ENCODE measurements at places on chromosomes 12 and 14. TPM values are rescaled to one million over a fixed set of nuclear protein-coding genes. Genes with fewer than 3 reads are reported as not detected.

DNA sequence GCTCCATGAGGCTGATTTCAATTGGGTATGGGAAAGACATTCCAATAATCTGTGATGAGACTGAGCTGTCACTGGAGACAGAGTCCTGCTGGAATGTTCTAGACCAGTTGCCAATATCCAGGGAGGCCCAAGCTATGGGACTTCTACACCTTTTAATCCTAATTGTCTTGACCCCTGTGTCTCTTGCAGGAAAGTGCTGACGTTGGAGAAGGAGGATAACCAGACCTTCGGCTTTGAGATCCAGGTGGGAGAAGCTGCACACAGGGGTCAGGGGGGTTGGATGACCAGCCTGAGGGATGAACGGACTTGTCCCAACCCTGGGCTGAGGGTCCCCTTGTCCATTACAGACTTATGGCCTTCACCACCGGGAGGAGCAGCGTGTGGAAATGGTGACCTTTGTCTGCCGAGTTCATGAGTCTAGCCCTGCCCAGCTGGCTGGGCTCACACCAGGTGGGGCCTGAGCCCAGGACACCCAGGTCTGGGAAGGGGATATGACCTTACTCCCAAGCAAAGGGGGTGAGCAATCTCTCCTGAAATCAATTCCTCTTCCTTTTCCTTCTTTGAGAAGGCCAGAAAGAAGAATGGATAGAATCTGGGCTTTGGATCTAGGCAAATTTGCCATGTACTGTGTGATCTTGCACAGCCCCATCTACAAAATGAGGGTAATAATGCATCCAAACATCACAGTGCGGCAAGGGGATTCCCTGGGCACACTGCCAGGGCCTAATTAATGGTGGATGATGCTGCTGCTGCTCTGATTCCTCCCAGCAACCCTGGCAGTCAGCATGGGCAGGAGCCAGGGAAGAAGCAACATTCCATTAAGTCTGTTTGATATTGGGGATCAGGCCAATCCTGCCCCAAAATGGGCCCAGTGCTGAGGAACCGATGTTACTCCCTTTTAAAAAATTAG lies 4.2 kb downstream of the TAMALIN start:
- H3K27me3 ChIP-seq = peaks cover 2% of the 10 kb centered on the region
- peaks cover 12% of the 10 kb centered on the region for H3K36me3 ChIP-seq
- peaks cover 12% of the 10 kb centered on the region for H3K4me1 ChIP-seq
- no peak overlapping the region for H3K4me3 ChIP-seq

DNA sequence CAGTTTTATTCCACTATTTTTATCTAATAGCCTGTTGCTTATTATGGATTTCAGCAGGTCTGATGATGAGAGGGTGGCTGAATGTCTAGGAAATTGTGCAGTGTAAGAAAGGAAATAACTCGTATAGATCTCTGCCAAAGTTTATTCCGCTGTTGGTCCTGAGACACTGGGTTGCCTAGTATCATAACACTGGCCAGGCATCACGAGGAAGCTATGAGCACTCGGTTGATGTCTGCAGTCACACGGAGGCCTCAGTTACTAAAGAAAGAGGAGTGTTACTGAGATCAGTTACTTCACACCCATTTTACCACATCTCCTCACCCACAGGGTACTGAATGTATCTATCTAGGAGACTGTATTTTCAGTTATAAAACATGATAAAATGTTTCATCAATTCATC lies 21.9 kb downstream of the BHLHE41 start:
- H3K36me3 ChIP-seq = no peaks in the 10 kb centered on the region
- peaks cover 16% of the 10 kb centered on the region for H3K27me3 ChIP-seq
- no peak overlapping the region for H3K27ac ChIP-seq
- H3K4me1 ChIP-seq = no peaks in the 10 kb centered on the region
- DNase-seq = no peak

DNA sequence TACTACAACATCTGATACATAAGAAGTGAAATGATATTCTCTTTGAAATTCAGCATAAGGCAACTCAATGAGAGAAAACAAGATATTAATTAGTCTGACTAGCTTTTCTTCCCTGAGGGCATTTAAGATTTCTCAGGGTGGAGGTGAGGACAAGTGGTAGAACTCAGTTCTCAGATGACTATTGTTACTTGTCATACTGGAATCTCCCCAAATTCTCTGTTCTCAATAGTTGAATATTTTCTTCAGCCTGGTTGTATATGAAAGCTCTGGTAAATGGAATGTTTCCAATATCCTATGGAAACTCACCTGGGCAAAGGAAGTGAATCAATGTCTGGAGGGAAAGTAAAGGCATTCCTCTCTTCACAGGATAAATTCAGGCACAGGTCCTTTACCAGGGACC lies 18.2 kb upstream of the ITGA5 start:
- no peak for DNase-seq
- peaks cover 16% of the 10 kb centered on the region for H3K4me1 ChIP-seq
- H3K27ac ChIP-seq = no peak overlapping the region
- H3K36me3 ChIP-seq = no peaks in the 10 kb centered on the region
- no peak overlapping the region for H3K4me3 ChIP-seq

Gene SERPINA10
- not detected for total RNA-seq

DNA sequence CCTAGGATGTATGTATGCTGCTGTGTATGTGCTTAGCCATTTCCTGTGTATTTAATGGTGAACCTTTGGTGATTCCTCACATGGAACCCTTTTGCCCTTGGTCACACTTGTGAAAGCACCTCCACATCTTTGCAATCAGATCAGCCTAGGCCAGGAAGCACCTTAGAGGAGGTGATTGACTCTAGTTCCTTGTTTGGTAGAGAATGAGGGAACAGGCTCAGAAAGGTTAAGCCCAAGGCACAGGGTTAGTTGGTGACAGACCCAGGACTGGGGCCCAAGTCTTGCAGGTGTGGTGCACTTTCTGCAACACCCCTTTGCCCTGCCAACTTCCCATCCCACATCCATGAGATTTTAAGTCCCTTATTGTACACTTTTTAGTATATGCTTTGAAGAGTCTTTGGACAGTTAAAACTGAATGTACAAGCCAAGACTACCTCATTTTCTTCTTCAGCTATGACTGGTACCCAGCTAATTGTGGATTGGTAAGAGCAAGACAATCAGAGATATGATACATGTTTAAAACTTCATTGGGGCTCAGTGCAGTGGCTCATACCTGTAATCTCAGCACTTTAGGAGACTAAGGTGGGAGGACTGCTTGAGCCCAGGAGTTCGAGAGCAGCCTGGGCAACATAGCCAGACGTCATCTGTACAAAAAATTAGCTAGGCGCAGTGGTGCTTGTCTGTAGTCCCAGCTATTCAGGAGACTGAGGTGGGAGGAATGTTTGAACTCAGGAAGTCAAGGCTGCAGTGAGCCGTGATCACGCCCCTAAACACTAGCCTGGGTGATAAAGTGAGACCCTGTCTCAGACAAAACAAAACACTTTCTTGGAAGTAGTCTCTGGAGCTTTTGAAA lies 71.1 kb downstream of the RASSF3 start:
- peak overlapping the region; percentile 91 for H3K27ac ChIP-seq
- H3K36me3 ChIP-seq = peaks cover 10% of the 10 kb centered on the region
- peaks cover 90% of the 10 kb centered on the region for H3K4me1 ChIP-seq
- no peaks in the 10 kb centered on the region for H3K27me3 ChIP-seq

GRCh38 chr12:65685514-65685913 lies 138.8 kb upstream of the HMGA2 start:
- no peak for DNase-seq
- no peak overlapping the region for H3K4me3 ChIP-seq
- peaks cover 3% of the 10 kb centered on the region for H3K27me3 ChIP-seq
- H3K4me1 ChIP-seq = no peaks in the 10 kb centered on the region

Gene MSI1
- total RNA-seq = 1.5 TPM

- H3K4me3 ChIP-seq = no peak overlapping the region
- H3K27ac ChIP-seq = no peak overlapping the region
- H3K36me3 ChIP-seq = no peaks in the 10 kb centered on the region
- H3K27me3 ChIP-seq = no peaks in the 10 kb centered on the region
Observed at GRCh38 chr12:76137606-76138005, 53.1 kb upstream of the NAP1L1 start.

GRCh38 chr14:22887260-22887989 lies 4.4 kb downstream of the REM2 start:
- no peaks in the 10 kb centered on the region for H3K27me3 ChIP-seq
- peak; percentile 62 for DNase-seq
- peak overlapping the region; percentile 88 for H3K27ac ChIP-seq
- peak overlapping the region; percentile 92 for H3K4me3 ChIP-seq
- H3K36me3 ChIP-seq = no peaks in the 10 kb centered on the region

GRCh38 chr12:66589095-66589494 lies 89.8 kb downstream of the GRIP1 start:
- no peak overlapping the region for H3K27ac ChIP-seq
- no peaks in the 10 kb centered on the region for H3K4me1 ChIP-seq
- no peak for DNase-seq
- no peak overlapping the region for H3K4me3 ChIP-seq
- no peaks in the 10 kb centered on the region for H3K36me3 ChIP-seq

GRCh38 chr14:93645200-93645599 lies 143.1 kb downstream of the PRIMA1 start:
- H3K36me3 ChIP-seq = no peaks in the 10 kb centered on the region
- peaks cover 14% of the 10 kb centered on the region for H3K4me1 ChIP-seq
- peaks cover 23% of the 10 kb centered on the region for H3K27me3 ChIP-seq
- H3K27ac ChIP-seq = no peak overlapping the region

GRCh38 chr12:25958428-25959070 lies at the start of gene RASSF8:
RASSF8 (plus strand) TSS chr12:25958682; CDS start chr12:26055344, 96,662 bp downstream.
- DNase-seq = peak; percentile 11
- H3K4me1 ChIP-seq = peaks cover 11% of the 10 kb centered on the region
- H3K27ac ChIP-seq = no peak within 1 kb of the TSS
- H3K4me3 ChIP-seq = peak within 1 kb of the TSS; percentile 69
- peaks cover 56% of the 10 kb centered on the region for H3K27me3 ChIP-seq

GRCh38 chr14:38226366-38226765 lies 18.7 kb downstream of the SSTR1 start:
- peaks cover 5% of the 10 kb centered on the region for H3K27me3 ChIP-seq
- no peaks in the 10 kb centered on the region for H3K4me1 ChIP-seq
- H3K27ac ChIP-seq = no peak overlapping the region
- no peak overlapping the region for H3K4me3 ChIP-seq
- no peak for DNase-seq

Gene P2RX2
- total RNA-seq = not detected

- no peaks in the 10 kb centered on the region for H3K27me3 ChIP-seq
- no peak overlapping the region for H3K4me3 ChIP-seq
- no peaks in the 10 kb centered on the region for H3K36me3 ChIP-seq
- H3K27ac ChIP-seq = no peak overlapping the region
- H3K4me1 ChIP-seq = no peaks in the 10 kb centered on the region
Observed at GRCh38 chr14:43872222-43872621, 634.9 kb downstream of the FSCB start.

- H3K4me3 ChIP-seq = no peak overlapping the region
- peaks cover 30% of the 10 kb centered on the region for H3K36me3 ChIP-seq
- DNase-seq = no peak
- peak overlapping the region; percentile 31 for H3K27ac ChIP-seq
Observed at GRCh38 chr12:19485240-19485639, 45.9 kb downstream of the AEBP2 start.

Gene ALG10
- total RNA-seq = 20.9 TPM

GRCh38 chr12:30466093-30466585 lies 229.5 kb downstream of the IPO8 start:
- H3K4me1 ChIP-seq = no peaks in the 10 kb centered on the region
- no peak for DNase-seq
- H3K36me3 ChIP-seq = no peaks in the 10 kb centered on the region
- H3K27ac ChIP-seq = no peak overlapping the region

DNA sequence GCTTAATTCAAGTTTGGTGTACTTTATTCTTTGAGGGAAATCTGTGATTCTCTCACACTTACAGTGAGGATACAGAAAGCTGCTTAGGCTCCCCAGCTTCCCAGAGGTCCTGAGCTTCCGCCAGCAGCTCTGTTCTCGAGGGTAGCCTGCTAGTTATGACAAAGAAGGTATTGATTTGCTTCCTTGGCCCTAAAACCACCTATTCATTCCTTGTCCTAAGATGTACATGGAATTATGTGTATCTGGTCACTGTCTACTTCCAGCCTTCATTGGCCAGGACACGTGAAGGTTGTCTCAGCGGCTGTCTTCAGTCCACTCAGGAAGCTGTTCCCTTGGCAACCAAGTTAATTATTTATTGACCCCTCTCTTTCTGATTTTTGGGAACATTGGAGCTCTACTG lies 55.7 kb downstream of the GALNT8 start:
- H3K36me3 ChIP-seq = no peaks in the 10 kb centered on the region
- no peak overlapping the region for H3K27ac ChIP-seq
- DNase-seq = no peak
- no peaks in the 10 kb centered on the region for H3K4me1 ChIP-seq
- no peak overlapping the region for H3K4me3 ChIP-seq

- H3K27ac ChIP-seq = peak overlapping the region; percentile 84
- peaks cover 7% of the 10 kb centered on the region for H3K4me1 ChIP-seq
- H3K4me3 ChIP-seq = peak overlapping the region; percentile 78
- H3K36me3 ChIP-seq = no peaks in the 10 kb centered on the region
Observed at GRCh38 chr12:8913702-8914032, 642 bp upstream of the PHC1 start.

DNA sequence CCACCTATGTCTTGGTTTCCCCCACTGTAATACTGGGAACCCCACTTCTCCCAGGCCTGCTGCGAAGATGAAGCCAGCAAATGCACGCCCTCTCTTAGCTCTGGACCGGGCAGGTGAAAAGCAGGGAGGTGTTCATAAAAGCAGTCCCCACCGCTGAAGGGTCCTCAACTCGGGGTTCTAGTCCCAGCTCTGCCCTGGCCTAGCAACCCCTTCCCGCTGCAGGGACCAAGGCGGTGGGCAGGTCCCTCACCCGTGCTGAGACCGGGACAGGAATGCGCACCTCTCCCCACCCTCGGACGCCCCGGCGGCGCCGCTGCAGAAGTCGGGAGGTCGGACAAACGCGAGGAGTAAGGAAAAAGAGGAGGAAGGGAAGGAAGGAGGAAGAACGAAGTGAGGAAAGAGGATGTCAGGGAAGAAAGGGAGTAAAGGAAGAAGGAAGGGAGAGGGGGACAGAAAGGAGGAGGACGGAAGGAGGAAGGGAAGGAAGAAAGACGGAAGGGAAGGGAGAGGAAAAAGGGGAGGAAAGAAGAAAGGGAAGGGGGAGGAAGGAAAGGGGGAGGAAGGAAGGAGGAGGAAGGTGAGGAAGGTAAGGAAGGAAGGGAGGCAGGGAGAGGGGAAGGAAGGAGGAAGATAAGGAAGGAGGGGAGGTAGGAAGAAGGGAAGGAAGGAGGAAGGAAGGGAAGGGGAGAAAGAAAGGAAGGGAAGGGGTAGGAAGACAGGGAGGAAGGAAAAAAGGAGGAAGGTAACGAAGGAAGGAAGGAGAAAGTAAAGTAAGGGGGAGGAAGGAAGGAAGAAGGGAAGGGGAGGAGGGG lies 701 bp downstream of the SPRING1 start:
- H3K27me3 ChIP-seq = no peaks in the 10 kb centered on the region
- peak overlapping the region; percentile 85 for H3K4me3 ChIP-seq
- peaks cover 34% of the 10 kb centered on the region for H3K4me1 ChIP-seq
- H3K36me3 ChIP-seq = peaks cover 13% of the 10 kb centered on the region
- peak overlapping the region; percentile 72 for H3K27ac ChIP-seq

DNA sequence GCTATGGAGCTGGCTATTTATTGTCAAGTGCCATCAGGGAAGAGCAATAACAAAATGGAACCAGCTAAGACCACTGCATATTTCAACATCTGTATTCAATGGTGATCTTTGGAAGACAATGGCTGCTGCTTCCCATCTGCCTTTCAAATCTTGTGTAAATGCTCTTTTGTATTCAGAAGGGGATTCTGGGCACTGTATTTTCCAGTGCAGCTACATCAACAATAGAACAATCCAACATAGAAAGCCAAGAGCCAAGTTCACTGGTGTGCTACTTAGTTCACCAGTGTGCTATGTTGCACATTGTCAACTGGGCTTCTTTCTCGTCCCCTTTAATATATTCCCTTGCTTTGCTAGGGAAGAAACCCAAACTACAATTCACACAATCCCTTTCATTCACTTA lies 128.8 kb upstream of the OR4E1 start:
- H3K4me1 ChIP-seq = no peaks in the 10 kb centered on the region
- no peak overlapping the region for H3K27ac ChIP-seq
- peaks cover 8% of the 10 kb centered on the region for H3K27me3 ChIP-seq
- no peaks in the 10 kb centered on the region for H3K36me3 ChIP-seq
- DNase-seq = no peak
- H3K4me3 ChIP-seq = no peak overlapping the region

All from activated CD4-positive, alpha-beta memory T cell treated with anti-CD3 and anti-CD28 coated beads for 36 hours (primary cell).